Progenitor cell of endocrine pancreas (in vitro differentiated cells): ENCODE measurements at places on chromosomes 2 and 18. TPM values are rescaled to one million over a fixed set of nuclear protein-coding genes. Genes with fewer than 3 reads are reported as not detected.
A peak's percentile ranks its signal among the peaks of the same experiment; 100 is the strongest.

DNA sequence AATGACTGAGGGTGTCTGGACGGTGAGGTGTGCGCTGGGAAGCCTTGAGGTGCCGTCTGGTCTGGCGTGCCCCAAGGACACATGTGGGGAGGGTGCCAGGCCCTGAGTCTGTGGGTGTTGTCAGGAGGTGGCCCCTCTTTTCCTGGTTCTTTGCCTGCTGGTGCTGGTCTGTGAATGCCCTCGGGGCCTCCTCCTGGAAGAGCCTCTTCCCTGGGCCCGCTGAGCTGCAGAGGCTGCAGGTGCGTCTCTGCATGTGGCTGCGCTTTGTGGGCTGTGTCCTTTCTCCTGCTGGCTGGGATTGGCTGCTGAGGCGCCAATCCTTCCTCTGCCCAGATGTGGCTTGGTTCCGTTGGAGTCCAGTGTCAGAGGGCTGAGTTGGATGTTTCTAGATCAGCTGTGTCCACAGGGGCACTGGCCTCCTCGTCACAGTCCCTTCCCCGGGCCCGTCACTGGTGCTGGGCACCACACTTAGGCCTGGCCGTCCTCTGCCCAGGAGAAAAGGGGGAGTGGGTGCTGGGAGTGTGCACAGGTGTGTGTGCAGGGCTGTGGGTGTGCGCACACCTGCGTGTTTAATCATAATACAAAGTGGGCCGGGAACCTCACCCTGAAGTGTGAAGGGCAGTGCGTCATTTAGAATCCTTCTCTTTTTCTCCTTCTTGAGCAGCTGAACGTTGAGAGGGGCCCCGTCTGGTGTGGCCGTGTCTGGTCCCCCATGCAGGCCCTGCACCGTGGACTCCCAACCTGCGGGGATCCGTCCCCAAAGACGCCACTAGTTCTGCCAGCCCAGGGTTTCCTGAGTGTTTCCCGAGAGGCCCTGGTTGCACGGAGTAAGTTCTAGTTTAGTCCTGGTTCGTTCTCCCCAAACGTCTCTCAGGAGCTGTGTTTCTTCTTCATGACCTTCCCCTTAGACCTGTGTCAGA lies 35.5 kb downstream of the RTP5 start:
- H3K4me3 ChIP-seq: no peak overlapping the region
- H3K36me3 ChIP-seq: no peaks in the 10 kb centered on the region
- no peak overlapping the region for H3K27ac ChIP-seq
- peaks cover 11% of the 10 kb centered on the region for H3K4me1 ChIP-seq
- H3K27me3 ChIP-seq: peaks cover 14% of the 10 kb centered on the region

DNA sequence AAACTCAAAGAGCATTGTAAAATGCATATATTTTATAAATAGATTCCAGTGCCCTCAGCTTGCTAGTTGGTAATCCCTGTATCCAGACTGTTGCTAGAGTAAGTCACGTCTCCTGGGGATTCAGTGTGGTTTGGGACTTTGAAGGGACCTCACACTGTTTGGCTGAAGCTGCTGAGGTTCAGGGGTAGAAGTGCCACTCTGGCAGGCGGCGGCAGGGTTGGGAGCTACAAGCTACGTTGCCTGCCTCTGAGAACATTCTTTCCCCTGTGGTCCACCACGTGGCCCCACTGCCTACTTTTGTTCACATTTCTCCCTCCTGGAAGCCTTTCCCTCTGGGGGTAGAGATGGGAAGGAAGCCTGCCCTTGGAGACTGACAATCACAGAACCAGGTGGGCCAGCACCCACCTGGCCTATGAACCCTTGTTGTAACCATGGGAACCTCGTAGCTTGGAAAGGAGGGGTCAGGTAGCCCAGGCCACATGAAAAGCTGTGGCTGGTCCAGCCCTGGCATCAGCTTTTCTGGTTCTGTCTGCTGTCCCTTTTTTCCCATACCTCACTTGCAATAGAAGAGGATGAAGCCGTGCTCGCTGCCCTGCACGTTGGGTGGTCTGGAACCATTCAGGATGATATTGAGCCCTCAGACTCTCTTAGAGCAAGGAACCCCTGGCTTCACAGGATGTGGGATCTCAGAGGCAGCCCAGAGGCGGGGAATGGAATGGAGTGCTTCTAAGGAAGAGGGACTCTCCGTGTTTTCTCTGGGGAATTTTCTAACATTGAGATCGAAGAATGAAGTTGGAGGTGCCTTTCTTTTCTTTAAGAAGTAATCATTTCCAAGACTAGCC lies 2.9 kb downstream of the RNF144A start:
- no peak for DNase-seq
- H3K27me3 ChIP-seq: peaks cover 17% of the 10 kb centered on the region

GRCh38 chr2:171688129-171688465 lies 828 bp downstream of the DYNC1I2 start:
- peaks cover 12% of the 10 kb centered on the region for H3K4me1 ChIP-seq
- no peaks in the 10 kb centered on the region for H3K27me3 ChIP-seq
- no peak for DNase-seq
- H3K4me3 ChIP-seq: peak overlapping the region; percentile 98
- peaks cover 4% of the 10 kb centered on the region for H3K36me3 ChIP-seq

DNA sequence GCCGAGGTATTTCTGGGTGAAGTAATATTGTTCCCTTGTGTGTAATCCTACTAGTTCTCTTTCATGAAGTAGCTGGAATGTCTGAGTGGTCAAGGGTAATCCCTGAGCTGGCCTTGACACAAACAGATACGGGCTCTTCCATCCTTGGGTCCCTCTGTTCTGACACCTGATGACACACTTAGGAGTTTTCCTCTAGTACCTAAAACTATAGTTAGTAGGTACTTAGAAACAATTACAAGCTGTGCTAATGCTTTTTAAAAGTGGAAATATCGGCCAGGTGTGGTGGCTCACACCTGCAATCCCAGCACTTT lies 59.2 kb upstream of the IL1R1 start:
- no peak overlapping the region for H3K4me3 ChIP-seq
- peaks cover 18% of the 10 kb centered on the region for H3K4me1 ChIP-seq
- no peak overlapping the region for H3K27ac ChIP-seq
- no peaks in the 10 kb centered on the region for H3K27me3 ChIP-seq
- DNase-seq: no peak

GRCh38 chr2:205484764-205485163 lies 197.5 kb upstream of the NRP2 start:
- peak overlapping the region; percentile 15 for H3K27ac ChIP-seq
- H3K4me3 ChIP-seq: no peak overlapping the region
- peaks cover 11% of the 10 kb centered on the region for H3K4me1 ChIP-seq

- no peak overlapping the region for H3K27ac ChIP-seq
- DNase-seq: no peak
- no peak overlapping the region for H3K4me3 ChIP-seq
- no peaks in the 10 kb centered on the region for H3K27me3 ChIP-seq
- H3K36me3 ChIP-seq: peaks cover 23% of the 10 kb centered on the region
Observed at GRCh38 chr2:6970976-6971480, 53.8 kb downstream of the RNF144A start.

Gene MPP4
- total RNA-seq: 0.22 TPM in 1 of 2 replicates, not detected in the other

Gene SATB2
- 4.4 and 4.7 TPM in 2 replicates for total RNA-seq

Gene RFX8
- total RNA-seq: not detected in 2 replicates

Gene EEF1B2
- 453 and 492 TPM in 2 replicates for total RNA-seq
